ENCODE measurements at places on chromosomes 2 and 18. TPM values are rescaled to one million over a fixed set of nuclear protein-coding genes. Genes with fewer than 3 reads are reported as not detected.
A peak's percentile ranks its signal among the peaks of the same experiment; 100 is the strongest.

Gene CD302
- total RNA-seq = 17.2 TPM

Gene TUBA4B
- not detected for total RNA-seq

Gene ANTXR1
- total RNA-seq = 23.3 TPM

Gene CCDC93
- 22.8 TPM for total RNA-seq

DNA sequence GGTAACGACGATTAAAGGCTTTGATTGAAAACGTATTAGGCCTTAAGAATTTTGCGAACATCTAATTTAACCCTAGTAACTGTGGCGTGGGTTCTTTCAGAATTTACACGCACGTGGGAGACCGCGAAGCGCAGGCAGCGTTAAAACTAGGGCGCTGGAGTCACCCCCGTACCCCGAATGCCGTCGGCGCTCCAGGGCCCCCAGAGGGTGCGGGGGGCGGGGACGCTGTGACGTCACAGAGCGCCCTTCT, 673 bp upstream of the SMCHD1 start:
- peak; percentile 66 for DNase-seq

GRCh38 chr2:159165048-159165447, 121.5 kb downstream of the WDSUB1 start:
- DNase-seq = no peak

- DNase-seq = no peak
These were observed 398 bp downstream of the INPP5D start for GRCh38 chr2:233060501-233060979.

DNA sequence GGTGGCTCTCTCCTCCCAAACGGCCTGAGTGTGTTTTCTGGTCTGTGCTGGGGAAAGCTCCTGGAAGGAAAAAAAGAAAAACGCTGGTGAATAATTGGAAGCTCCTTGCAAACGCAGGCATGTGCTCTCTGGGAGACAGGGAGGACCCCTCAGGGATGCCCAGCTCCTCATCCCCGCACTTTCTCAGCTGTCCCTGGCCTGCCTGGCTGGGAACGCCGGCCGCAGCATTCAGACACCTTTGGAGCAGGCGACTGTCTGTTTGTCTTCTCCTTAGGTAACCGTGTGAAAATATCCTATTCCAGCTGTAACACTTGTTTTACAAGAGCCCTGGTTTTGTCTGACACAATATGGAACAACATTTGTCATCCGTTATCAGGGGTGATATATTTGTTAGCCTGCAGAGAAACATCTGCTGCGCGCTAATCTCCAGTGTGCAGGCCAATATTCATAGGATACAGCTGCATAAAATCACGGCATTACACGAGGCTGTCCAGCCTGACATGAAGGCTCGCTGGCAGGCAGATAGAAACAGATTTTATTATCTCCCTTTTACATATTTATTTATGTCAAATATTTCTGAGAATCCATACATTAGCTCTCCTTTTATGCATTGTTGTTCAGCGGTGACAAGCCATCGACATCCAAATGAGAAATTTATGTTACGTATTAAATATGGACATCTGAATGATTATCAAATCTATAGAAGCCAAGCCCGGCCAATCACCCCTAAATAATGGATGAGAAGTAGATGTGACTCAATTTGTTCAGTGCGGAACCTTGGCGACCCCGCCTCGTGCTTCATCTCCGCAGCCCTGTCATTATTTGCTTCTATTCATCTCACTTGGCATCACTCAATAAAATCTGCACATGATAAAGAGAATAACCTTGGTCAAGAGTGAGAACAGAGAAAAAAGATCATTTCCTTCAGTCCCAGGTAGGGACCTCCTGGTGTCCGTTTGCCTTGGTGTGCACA, 675.1 kb upstream of the SALL3 start:
- no peak for DNase-seq

- no peak for DNase-seq
These were observed 151.3 kb downstream of the ZNF236 start for GRCh38 chr18:76973520-76974266.

- no peak for DNase-seq
These were observed 108.5 kb upstream of the LYPD6 start for GRCh38 chr2:149221898-149222297.

GRCh38 chr2:174681099-174682006, 82.9 kb downstream of the CHRNA1 start:
- DNase-seq = no peak

DNA sequence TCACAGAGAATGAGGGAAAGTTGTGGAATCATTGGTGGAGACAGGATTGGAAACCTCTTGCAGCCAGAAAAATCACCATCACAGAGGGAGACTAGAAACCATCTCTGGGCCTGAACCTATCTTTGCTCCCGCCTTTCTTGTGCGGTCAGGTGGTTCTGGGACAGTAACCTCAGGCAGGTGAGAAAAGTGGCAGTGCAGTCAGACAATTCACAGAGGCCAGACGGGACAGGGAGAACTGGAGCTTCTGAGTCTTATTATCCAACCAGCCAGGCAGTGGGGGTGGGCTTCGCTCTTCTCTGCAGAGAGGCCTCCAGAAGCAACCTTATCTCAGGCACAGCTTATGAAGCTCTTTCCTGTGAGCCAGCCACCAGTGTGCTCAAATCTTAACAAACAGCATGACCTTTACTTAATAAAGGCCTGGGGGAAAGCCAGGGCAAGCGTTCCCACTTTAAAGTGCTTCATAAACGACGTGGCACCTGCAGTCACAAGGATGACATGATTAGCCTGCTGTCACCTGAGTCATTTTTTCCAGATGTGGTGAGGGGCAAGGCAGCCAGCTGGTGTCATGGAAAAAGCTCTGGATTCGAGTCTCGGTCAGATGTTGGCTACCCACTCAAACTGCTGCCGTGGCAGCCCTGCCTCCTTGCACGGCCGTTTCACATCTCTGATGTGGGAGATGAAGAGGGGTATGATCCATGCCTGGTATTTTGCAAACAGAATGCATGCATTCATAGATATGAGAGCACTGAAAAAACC, 109.7 kb downstream of the B3GNT2 start:
- DNase-seq = no peak

- no peak for DNase-seq
These were observed 18.4 kb upstream of the TXNL4A start for GRCh38 chr18:80006724-80007123.

- no peak for DNase-seq
These were observed 79.1 kb upstream of the TANC1 start for GRCh38 chr2:158889135-158889853.

DNA sequence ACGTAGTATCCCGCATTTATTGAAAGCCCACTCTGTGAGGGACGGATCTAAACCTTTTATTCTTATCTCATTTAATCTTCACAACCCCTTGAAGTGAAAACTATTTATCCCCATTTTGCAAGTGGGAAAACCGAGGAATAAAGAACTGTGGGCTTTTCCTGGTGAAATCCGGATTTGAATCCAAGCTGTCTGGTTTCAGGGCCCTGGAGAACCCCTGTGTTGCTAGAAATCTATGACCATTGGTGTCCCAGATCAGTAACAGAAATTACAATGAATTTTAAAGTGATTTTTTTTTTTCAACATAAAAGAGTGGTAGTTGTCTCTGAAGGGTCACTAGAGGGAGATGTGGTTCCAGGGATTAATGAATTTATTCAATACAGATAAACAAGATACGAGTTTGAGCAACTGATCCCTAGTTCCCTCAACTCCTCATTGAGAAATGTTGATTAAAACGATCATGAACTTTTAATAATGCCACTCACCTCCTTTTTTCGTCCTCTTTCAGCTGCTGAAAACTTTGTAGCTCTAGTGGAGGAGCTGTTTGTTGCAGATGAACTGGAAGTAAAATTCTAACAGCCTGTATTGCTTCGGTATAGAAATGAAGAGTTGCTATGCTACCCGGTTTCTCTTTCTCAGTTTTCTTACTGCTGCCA, 940 bp downstream of the XRCC5 start:
- no peak for DNase-seq

Measured in left ventricle myocardium inferior (tissue), 1 donor.